ENCODE measurements at places on chromosomes 12 and 14.

- DNase-seq: no peak
Measured at GRCh38 chr12:39064708-39065107, 159.3 kb upstream of the CPNE8 start.

GRCh38 chr12:6834873-6835272, 5.9 kb upstream of the GNB3 start:
- no peak for DNase-seq

DNA sequence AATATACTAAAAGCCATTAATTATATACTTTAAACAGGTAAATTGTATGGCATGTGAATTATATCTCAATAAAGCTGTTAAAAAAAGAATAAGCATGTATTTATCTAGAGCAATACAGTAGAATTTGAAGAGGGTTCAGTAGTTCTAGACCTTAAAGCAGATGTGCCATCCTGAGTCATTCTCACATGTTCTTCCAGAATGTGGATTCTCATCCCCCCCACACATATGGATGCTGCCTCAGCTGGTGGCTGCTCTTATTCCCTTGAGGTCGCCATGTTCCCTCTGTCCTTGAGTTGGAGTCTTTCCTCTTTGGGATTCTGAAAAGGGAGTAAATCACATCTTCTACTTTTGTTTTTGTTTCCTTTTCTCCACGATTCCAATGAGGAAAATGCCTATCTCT, 321.3 kb downstream of the AEBP2 start:
- DNase-seq: no peak

GRCh38 chr12:71556875-71557274, 106.8 kb downstream of the ZFC3H1 start:
- DNase-seq: peak; percentile 92

GRCh38 chr14:103521951-103522563, 573 bp downstream of the CKB start:
- no peak for DNase-seq

DNA sequence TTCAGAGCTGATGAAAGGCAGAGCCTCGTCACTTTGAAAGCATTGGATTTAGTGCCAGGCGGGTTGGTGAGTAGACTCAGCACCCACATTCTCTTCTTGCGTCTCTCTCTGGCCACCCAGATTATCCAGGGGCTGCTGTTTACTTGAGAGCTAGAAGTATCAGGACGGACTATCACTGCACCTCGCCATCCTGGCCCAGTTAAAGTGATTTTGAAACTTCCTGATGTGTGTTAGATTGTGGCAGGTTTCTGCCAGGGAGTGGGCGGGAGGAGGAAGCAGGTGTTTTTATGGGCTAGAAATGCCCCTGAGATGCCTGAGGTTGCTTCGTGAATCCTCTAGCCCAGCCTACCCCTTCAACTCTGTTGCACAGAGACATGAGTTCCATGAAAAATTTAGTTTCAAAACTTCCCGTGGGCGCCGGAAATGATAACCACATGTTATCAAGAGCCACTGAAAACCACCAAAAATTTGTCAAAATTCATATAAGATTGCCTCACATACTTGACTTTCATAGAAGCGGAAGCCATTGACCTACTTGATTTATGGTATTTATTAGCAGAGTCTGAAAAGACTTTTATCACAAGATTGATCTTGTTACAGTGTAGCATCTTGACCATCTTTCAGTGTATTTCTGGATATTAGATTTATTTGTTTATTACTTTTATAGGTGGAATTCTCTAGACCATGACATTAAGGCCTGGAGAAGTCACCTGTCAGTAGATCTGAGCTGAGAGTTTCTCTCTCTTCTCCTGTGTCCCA, 466.0 kb downstream of the RAD51B start:
- no peak for DNase-seq

- no peak for DNase-seq
Measured at GRCh38 chr12:124792961-124793441, 70.7 kb downstream of the SCARB1 start.

GRCh38 chr12:89372584-89373370, 20.5 kb upstream of the DUSP6 start:
- peak; percentile 34 for DNase-seq

- DNase-seq: peak; percentile 52
Measured at GRCh38 chr14:29222671-29223268, 456.2 kb downstream of the FOXG1 start.

GRCh38 chr12:108788076-108788782, 56.9 kb upstream of the CORO1C start:
- no peak for DNase-seq

DNA sequence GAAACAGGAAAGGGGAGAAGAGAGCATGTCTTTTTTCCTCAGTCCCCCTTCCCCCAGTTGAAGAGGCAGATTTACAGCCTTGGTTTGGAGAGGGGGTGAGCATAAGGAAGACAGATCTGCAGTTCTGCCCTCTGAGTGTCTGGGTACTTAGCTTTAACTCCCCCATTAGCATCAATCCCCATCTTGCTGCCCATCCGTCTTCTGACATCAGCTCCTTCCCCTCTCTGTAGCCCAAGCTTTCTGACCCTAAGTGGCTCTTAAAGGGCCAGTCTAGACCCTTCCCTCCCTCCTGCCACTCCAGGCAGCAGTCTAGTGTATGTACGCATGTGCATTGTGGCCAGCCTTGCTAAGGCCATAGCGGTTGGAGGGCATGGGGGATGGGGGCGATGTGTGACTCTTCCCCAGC, 7.3 kb downstream of the GPR84 start:
- no peak for DNase-seq

- DNase-seq: peak; percentile 71
Measured at GRCh38 chr14:77988096-77988870, 181.9 kb upstream of the NRXN3 start.

- DNase-seq: no peak
Measured at GRCh38 chr14:59087240-59087639, 101.2 kb upstream of the DAAM1 start.

- DNase-seq: peak; percentile 57
Measured at GRCh38 chr14:61668282-61668681, 27.0 kb upstream of the HIF1A start.

GRCh38 chr12:108021949-108022522, 107.1 kb upstream of the WSCD2 start:
- DNase-seq: no peak

DNA sequence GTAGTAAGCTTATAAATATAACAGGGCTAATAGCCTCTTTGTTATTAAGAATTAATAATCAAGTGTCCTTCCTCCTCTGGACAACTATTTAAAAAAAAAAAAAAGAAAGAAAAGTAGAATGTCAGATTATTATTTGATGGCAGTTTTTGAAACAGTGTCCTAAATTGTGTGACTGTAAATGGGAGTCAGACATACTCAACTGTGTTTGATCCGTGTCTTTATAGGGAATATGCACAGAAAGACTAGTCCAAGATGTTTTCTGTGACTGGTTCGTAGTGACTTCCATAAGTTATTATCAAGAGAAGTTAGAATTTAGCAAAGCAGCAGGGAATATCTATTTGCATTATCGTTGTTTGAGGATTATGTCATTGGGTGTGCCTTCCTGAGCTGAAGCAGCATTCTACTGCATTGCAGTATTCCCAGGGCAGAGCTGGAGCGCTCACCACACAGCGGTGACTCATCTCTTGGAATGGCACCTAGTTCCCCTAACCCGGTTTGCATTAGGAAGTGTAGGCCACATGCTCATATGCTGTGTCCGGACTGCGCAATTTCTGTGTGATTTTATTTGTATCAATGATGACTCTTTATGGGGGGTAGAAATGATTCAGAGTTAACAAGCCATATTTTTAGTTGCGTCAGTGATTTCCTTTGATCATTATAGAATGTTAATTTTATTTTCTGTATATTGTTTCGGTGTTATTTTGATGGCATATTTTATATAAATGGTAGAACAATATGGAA, 7.9 kb downstream of the DYNC1H1 start:
- peak; percentile 99 for DNase-seq

GRCh38 chr12:19847294-19848059, 408.2 kb downstream of the AEBP2 start:
- DNase-seq: peak; percentile 23

- peak; percentile 62 for DNase-seq
Measured at GRCh38 chr12:1130164-1130563, 139.1 kb downstream of the ERC1 start.

DNA sequence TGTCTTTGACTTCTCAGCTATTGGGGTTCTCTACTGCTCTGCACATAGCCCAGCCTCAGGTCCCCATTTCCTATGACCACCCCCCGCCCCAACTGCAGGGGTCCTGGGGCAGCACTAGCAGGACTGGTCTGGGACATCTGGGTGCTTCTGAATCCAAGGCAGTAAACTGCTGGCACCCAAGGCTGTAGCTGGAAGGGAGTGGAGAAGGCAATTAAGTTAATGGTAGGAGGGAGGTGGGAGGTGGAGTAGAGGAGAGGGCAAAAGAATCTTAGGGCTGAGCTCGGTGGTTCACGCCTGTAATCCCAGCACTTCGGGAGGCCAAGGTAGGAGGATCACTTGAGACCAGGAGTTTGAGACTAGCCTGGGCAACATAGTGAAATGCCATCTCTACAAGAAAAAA, 11.5 kb downstream of the PLEK2 start:
- DNase-seq: no peak

DNA sequence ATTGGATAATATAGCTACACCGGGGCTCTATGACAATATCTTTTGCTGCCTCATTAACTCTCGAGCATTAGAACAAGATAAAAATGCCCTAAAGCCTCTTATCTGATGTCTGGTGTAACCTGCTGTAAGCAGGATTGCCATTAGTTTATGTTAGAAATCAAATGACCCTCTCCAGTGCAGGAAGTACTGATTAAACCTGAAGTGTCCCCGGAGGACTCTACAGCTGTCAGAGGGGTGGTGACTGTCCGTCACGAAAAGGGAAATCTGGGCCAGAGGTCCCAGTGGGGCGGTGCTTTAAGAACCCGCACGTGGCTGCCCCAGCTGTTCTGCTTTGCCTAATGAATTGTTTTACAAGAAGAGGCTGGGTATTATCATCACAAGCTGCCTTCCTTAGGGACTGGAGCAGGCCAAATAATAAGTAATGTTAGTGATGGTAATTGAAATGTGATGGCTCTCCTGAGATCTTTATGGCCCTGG, 55.7 kb downstream of the LIN52 start:
- DNase-seq: peak; percentile 15

DNA sequence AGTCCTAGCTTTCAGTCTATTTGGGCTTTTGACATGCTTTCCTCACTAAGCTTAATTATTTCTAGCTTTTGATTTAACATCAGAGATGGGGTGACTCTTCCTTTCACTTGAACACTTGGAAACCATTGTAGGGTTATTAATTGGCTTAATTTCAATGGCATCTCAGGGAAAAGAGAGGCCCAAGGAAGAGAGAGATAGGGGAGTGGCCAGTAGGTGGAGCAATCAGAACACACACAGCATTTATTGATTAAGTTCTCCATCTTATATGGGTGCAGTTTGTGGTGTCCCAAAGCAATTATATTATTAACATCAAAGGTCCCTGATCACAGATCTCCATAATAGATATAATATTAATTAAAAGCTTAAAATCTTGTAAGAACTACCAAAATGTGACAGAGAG, 1466.1 kb upstream of the SEL1L start:
- no peak for DNase-seq

DNA sequence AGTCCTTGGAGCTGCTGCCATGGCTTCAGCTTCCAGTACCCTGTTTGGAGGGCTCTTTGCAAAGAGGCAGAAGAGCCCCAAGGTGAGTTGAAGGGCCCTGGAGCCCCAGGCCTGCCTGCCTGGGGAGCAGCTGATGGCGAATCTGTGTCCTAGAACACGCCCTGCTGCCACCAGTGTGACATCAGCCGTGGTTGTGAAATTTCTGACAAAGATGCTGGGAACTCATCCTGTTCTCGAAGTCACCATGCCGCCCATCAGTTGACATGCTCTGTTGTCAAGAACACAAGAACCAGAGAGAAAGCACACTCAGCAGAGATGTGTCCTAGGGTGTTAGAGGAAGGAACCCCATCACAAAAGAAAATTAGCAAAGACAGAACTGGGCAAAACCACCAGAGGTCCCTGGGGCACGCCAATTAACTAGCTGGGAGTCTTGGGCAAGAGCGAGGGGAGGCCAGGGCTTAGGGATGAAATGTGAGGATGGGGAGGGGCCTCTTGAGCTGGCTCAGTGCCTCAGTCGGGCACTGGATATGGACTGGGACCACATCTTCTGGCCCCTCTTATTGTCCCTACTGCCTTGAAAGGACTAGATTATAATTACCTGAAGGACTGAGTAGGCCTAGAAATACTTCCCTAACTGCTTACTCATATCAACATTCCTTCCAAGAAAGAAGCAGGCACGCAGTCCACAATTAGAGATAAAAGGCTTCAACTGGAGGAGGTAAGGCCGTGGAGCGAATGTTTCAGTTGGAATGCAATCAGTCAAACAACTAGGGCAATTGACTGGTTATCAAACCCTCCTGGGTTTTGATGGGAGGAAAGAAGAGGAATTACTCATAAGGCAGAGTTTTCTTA, 163.1 kb downstream of the CACNA1C start:
- DNase-seq: no peak

All from renal cortical epithelial cell (primary cell).